ENCODE measurements at places on chromosomes 2 and 18.

DNA sequence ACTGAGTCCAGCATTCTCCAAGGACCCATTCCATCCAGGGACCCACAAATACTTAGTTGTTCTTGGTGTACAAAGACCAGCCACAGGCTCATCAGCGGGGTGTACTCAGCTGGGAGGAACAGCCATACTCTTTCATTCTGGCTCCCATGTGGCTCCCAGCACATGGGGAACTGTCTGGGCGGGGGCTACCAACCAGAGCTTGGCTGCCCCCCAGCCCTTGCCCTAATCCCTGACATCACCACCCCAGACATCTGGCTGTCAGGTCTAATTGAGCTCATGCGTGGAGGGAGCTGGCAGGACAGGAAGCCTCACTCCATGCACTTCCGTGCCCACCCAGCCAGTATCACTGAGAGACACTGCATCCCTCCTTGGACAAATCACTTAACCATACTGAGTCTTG, 283.6 kb downstream of the DYSF start:
- no peak for DNase-seq

DNA sequence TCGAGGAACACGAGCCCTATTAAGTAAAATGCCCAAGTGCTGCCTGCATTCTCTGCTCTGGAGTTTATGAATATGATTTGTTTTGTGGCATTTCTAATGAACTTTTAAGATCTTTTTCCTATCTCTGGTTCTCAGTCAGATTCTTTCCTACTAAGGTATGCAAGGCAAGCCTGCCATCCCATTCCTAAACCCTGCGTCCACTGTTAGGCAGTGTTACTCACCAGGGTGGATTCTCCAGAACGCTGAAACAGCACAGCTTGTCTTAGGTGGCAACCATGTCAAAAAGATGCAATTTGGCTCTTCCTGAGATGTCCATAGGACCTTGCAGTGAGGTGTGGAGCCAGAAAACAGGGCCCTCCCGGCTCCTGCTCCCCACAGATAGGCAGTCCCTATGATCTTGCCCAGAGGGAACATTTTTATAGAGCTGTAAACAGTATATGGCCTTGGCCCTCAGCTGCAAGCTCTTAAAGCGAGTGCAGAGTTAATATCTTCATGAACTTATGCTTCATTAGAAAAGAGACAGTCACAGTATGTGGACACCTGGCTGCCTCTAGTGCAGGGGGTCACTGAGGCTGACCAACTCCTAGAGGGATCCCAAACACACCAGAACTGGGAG, 84.4 kb downstream of the TPGS2 start:
- DNase-seq = no peak

DNA sequence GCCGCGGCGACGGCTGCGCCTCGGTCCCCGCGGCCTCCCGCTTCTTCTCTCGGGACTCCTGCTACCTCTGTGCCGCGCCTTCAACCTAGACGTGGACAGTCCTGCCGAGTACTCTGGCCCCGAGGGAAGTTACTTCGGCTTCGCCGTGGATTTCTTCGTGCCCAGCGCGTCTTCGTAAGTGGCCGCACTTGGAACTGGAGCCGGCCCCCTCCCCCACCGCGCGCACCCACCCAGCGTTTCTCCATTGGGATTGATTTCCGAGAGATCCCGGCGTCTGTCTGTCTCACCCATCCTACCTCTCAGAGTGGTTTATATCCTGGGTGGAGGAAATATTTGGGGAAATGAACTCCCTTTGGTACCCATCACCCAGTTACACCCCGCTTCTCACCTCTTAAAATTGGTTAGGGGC, 498 bp downstream of the ITGAV start:
- DNase-seq = no peak

- no peak for DNase-seq
These were observed 309.3 kb downstream of the ZNF521 start for GRCh38 chr18:25042641-25043051.

- no peak for DNase-seq
These were observed 14.0 kb downstream of the GORASP2 start for GRCh38 chr2:170943041-170943440.

DNA sequence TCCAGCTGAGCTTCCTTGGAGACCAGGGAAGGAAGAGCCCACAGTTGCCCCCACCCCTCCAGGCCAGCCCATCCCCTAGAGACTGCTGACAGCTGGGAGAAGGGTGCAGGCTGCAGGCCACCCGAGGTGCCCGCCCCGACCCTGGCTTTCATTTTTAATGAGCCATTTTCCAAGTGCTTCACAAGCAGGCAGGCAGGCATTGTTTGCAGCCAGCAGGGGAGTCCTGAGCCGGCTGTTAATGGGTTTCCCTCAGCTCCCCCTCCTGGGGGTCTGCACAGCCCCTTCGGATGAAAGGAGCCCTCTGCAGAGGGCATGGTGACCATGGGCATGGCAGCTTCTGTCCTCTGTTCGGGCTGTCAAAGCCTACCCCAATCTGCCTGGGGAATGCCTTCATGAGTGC, 94.5 kb downstream of the ZBTB7C start:
- DNase-seq = no peak

- DNase-seq = no peak
These were observed 352.6 kb upstream of the POU3F3 start for GRCh38 chr2:104501342-104501741.

- no peak for DNase-seq
These were observed 1.4 kb downstream of the PPM1G start for GRCh38 chr2:27407798-27408491.

DNA sequence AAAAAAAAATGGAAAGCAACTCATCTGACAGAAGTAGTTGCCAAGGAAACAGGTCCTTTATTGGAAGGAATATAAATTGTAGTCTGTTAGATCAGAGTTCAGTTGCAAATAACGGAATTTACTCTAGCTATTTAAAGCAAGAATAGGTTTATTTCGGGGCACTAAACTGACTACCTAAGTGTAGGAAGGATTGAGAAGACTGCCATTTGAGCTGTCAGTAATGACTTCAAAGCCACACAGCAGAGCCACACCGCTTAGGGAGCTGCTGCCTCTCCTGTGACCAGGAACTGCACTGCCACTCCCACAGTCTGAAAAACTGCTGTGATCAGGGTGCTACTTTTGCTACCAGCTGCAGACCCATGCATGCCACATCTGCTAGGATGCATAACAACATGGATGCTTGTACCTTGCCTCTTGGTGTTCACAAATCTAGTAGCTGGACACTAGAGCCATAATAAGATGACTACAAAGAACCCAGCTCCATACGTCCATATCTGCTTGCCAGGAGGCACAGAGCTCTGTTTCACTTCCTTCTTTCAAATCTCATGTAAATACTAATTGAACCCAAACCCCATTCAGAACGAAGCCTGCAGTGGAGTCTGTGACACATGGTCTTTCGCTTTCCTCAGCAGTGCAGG, 2.2 kb downstream of the DSG2 start:
- DNase-seq = no peak
